ENCODE measurements at places on chromosomes 11 and 22.

DNA sequence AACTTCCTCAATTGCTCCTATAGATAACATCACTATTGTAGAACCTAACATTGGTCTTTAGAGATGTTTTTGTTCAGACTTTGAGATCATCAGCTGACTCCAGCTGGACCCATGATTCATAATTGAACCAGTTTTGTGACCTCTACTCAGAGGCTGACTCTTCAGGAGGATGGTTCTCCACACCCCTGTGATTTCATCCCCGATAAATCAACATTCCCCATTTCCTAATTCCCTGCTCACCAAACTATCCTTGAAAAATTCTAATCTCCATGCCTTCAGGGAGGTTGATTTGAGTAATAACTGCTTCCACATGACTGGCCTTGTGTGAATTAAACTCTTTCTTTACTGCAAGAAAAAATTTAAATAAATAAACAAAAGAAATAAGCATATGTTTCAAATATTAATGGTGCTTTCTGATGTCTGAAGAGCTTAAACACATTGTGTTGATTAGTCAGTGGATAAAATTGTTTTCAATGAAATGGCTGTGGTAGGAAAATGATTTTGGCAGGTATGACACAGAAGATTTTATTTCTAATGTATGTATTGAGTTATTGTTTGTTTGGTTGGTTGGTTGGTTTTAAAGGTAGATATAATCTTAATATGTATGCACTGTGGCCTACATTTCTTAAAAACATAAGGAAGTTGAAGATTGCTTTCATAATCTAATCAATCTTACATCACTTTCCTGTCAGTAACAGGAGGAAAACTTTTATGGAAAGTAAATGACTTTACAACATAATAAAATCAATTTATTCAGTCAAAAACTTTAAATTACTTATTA is 427.9 kb upstream of the CCDC179 start:
- peak; percentile 87 for DNase-seq

DNA sequence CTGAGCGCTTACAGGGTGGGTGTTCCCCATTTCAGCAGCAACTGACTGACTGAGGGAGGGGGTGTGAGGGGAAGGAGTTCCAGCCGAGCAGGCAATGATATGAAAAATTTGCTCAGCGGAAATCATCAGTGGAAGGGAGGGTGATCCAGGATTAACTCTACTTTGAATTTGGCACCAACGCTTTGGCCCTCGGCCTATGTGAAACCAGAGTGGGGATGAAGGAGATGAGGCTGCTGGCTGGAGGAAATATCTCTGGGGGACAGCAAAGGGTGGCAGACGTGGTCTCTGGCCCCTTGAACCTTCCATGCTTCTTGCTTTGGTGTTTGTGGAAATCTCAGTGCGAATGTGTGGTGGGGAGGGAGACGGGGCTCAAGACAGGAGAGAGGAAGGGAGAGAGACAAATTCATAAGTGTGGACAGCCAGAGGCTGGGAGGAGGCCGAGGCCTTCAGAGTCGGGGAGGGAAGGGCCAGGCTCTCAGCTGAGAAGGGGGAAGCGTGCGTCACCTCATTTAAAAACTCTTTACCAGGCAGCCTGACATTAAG is 83.6 kb downstream of the FDX1 start:
- DNase-seq: no peak

DNA sequence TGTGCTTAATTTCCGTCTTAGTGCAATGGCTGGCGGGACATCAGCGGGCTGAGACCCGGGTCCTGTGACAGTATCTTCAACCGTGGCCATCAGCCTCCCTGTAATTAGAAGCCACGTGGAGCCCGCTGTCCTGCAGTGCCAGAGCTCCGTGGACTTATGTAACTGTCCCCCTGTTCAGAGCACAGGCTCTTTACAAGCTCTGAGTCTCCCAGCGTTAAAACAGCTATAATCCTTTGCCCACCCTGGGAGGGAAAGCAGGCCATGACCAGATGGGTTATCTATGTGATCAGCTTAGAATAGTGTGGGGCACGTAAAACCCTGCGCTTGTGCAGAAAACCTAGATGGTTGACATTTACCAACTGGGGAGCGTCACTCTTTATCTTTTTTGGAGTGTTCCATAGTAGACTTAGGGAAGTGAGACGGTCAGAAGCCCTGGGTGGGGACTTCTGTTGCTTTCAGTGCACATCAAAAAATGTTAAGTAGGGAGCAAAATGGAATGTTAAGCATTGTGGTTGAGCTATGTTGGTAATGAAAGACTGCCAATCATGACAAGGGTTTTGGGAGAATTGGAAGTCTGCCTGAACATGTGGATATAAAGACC is 103.5 kb upstream of the CADM1 start:
- DNase-seq: no peak

GRCh38 chr11:15095736-15096228 is 18.9 kb upstream of the INSC start:
- DNase-seq: no peak

GRCh38 chr11:14934641-14935351 is 37.4 kb downstream of the CALCA start:
- DNase-seq: no peak

- no peak for DNase-seq
Observed at GRCh38 chr22:32864596-32864995, 63.1 kb downstream of the TIMP3 start.

DNA sequence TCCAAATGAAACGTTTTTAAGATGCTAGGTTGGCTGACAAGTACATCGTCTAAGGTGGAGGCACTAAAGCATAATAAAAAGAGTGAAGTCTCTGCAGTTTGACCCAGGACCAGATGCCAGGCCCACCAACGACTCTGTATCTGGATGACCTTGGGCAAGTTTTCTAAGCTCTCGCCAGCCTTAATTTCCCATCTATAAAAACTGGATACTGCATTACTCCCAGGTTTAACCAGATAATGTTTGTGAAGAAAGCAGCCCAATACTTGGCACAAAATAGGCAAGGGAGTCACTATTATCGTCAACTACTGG is 49.0 kb downstream of the FAM83F start:
- DNase-seq: no peak

- no peak for DNase-seq
Observed at GRCh38 chr11:15113381-15113780, 1.3 kb upstream of the INSC start.

DNA sequence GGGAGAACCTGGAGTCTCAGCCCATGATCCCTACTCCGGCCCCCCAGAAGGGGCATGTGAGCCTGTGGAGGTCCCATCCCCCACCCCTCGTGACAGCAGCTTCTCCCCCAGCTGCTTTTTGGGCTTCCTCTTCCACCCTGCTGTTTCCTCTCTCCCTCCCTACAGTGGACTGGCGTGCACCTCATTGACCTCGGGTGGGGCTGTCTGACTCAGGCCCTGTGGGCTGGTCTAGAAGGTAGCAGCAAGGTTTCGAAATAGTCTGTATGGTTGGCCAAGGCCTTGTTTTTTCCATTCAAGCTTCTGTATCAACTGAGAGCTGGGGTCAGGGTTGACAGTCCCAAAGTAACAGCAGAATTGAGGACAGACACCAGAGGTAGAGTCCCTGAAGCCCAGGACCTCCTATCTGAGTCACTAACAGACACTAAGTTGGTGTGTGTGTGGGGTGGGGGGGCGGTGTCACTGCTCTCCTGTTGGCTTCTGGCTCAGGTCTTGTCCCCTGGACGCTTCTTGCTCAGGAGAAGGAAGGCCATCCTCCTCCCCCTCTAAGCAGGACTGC is 7.7 kb downstream of the SLC37A2 start:
- DNase-seq: no peak

DNA sequence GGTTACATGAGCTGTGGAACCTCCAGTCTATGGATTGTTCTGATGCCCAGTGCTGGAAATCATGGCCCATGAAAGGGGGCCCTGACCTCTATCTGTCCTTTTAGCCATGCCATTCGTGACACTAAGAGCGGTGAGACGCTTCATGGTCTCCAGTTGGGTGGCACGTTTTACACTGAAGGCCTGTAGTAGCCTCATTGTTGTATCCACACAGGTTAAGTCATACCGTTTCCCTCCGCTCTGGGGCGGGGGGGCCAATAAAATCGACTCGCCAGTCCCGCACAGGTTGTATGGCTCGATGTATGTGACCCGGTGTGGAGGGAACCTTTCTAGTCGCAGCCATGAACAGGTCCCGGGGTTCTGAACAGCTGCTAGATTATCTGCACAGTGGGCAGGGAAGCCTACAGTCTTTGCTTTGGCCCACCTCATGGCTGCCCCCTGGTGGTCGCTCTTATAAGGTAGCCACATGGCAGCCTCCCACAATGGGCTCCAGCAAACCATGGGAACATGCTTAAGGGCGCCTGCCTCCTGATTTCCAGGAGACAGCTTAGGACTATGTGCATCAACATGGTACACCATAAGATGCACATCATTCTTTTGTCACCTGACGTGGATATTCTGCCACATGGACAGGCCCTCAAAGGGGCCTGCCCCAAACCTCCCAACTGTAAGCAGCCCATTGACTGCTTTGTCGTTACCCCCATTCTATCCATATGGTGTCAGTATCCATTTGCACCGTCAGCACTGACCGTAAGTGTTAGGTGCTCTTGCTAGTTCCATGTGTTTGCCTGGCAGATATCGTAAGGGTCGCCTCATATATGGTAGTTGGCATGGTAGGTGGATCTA is 19.7 kb upstream of the APOL3 start:
- DNase-seq: no peak

DNA sequence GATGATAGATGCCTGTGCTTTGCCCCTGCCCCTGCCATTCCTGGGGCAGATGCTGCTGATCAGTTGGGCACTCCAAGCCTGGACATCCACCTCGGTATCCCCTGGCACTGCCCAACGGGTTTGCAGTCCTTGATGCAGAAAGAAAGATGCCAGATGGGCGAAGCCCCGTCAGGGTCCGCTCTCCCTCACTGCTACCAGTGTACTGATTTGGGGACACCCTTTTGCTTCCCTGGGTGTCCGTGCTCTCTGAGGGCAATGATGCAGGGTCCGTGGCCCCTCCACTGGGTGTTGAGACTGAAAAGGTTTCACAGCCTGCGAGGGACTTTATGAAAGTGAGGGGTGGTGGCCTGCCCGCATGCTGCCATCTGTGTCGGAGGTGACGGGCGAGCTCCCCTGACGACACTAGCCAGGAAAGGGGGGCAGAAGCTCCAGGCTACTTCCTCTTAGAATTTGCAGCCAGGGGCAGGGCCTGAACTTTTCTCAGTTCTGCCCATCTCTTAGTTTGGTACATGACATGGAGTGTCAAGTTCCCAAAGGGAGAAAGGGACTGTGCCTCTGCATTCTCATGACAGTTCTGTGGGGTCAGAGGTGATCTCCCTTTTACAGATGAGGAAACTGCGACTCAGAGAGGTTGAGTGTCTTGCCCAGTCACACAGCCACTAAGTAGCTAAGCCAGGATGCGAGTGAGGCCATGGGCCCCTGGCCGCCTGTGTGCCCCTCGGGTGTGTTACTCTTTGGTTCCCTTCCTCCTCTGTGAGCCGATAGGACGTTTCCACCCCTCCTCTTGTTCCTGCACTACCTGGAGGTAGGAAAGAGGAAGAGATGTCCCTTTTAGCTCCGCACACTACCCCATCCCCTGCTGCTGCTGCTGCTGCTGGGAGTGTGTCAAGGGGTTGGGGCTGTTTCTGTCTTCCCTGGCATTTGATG is 96.6 kb downstream of the BCR start:
- DNase-seq: no peak

GRCh38 chr11:103944251-103944940 is 92.0 kb upstream of the DDI1 start:
- DNase-seq: no peak

- peak; percentile 37 for DNase-seq
Observed at GRCh38 chr22:47012589-47013370, 250.3 kb downstream of the TBC1D22A start.

DNA sequence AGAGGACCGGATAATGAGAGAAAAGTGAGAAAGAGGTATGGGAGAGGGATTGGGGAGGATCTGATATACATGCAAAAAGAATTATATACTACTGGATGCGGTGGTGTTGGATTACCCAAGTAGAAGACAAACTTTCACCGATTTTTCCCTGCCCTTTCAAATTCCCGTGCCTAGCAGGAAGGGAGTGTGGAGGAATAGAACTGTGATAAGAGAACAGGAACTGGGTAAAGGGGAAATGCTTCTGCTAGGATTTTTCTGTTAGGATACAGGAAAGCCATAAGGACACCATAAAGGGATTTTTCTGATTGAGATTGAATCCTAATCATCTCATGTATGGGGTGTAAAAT is 480 bp upstream of the MTMR2 start:
- no peak for DNase-seq

DNA sequence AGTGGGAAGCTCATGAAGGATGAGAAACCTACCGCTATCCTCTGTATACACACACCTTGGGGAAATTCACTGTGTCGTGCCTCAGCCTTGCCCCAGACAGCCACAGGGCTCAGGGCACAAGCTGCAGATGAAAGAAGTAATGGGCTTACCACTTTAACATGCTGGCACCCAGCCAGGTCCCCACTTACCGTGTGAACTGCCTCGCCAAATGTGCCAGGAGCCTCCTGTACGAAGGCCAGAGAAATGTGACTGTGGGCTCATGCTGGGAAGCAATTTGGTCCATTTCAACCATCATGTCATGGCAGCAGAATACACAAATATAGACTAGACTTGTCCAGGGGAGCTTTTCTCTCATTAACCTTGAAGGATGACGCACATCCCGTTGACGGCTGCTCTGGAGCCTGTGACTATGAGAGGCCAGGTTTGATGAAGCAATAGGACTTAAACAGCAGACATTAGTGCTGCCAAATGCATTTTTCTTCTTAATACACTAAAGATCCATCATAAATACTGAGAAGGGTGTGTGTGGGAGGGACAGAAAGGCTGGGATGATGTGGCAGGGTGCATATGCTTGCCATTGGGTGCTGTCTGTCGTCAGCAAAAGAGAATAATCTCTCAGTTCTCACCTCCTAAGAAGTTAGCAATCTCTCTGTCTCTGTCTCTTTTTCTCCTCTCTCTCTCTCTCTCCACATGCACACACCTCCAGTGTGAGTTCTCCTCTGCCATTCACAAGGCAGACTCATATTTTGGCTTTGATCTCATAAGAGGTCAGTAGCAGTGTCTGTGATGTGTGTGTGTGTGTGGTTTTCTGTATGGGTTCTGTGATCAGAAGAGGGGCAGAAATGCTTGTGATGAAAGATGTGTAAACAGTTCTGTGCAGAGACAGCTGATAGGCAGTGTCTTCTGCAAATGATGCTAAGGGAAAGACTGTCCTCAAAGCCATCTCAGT is 142.4 kb downstream of the KIRREL3 start:
- no peak for DNase-seq

GRCh38 chr11:72671152-72672099 is 2.8 kb downstream of the PDE2A start:
- DNase-seq: no peak

DNA sequence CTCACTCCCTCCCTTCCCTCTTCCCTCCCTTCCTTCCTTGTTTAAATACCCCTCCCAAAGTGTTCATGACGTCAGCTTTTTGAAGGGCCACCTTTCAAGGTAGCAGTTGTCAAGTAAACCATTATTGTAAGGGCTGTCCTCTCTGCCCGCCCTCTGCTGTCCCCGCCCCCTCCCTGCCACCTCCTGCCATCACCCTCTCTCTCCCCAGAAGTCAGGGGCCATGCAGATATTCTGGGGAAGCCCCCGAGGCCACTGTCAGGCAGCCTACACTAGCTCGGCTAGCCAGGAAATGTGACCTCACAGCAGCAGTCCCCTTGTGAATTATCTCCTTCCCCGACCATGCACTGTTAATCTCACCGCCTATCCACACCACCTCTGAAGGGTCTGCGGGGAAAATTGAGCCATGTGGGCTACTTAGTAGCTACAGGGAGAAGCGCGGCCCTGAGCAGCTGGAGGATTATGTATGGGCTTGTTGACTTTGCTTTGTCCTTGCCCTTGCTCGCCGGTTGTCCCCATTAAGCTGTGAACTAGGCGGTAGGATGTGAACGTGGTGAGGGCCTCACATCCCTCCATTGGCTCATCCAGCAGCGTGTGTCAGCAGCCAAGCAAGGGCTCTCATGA is 42.1 kb upstream of the ATXN10 start:
- DNase-seq: no peak

- no peak for DNase-seq
Observed at GRCh38 chr22:23363683-23364082, 183.4 kb downstream of the BCR start.
